NCI-H2029 (cell line): ENCODE measurements at places on chromosomes 13 and 19.

- DNase-seq, result no peak
Measured at GRCh38 chr19:4016486-4016885, 8.9 kb downstream of the PIAS4 start.

DNA sequence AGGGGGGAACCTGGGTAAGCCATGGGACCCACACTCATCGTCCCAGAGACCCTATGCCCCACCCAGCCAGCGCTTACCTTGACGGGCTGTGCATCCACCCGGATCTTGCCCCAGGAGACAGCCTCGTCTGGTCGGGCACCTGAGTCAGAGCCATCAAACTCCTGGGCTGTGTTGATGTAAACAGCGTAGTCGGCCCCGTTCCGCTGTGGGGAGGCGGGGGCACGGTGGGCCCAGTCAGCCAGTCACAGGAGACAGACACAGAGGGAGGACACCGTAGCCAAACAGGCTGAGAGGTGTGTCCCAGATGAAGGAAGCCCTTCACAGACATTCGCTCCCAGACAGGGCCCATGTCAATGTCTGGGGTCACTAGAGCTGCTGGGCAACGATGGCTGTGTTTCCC lies 5.7 kb downstream of the DHPS start:
- DNase-seq, result no peak

DNA sequence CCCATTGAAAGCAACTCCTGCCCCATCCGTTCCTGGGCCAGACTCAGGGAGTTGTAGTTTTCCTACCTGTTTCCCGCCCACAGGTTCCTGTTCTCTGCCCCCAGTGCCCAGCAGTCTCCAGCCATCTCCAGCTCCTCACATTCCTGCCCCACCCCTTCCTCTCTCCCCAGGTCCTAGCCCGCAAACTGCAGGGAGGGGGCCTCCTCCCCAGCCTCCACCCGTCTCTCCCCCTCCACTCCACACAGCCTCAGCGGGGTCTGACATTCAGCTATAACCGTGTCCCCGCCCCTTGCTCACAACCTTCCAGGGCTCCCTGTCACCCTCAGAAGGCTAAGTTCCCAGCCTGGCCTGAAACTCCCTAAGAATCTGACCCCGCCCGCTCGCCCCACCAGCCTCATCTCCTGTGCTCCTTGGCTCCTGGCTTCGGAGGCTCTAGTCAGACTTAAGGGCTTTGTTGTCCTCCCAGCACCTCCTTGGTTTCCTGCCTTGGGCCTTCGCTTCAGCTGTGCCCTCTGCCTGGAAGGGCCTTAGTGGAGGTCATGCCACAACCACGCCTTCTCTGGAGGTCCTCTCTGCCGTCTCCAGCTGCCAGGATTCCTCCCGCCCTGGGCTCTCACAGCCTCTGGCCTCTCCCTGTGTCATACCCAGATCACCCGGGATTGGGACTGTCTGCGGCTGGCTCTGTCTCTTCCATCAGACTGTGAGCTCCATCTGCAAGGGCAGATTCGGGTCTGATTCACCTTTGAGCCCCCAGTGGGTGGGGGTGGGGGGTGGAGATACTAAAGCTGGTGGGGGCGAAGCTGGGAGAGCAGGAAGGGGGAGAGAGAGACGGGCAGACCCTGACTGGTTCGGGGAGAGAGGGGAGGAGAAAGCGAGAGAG lies 5.1 kb upstream of the SPACA6 start:
- DNase-seq, result no peak

DNA sequence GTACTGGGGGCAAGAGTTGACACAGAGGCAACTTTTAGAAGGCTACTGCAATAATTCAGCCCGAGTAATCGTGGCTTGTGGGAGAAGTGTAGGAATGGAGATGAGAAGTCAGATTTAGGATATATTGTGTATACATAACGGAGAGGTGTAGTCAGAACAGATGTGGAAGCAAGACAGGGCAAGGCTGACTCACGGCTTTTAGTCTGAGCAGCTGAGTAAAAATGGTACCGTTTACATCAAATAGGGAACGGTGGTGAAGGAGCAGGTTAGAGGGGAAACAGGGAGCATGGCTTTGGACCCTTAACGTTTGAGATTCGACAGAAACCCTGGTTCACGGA lies 796 bp upstream of the LSM14A start:
- DNase-seq, result no peak
